ENCODE measurements at places on chromosomes 5 and 9. TPM values are rescaled to one million over a fixed set of nuclear protein-coding genes. Genes with fewer than 3 reads are reported as not detected.

- no peak for DNase-seq
Observed at GRCh38 chr5:56352808-56353590, 119.9 kb upstream of the ANKRD55 start.

DNA sequence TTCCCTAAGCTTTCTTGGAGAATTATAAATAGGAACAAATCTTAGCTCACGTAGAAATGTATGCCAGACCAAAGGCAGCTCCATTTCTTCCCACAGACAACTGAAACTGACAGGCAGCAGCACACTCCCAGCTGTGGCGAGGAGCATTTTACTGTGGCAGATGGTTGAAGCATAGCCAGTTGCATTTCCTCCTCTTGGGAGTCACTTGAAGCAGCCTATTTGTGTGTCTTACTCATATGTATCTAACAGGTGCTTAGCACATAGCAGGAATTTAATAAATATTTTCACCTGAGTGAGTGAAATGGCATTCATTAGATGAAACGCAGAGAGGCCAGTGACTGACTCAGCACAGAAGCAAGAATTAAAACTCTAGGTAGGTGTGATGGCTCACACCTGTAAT, 12.3 kb upstream of the MTMR12 start:
- peak; percentile 57 for DNase-seq

DNA sequence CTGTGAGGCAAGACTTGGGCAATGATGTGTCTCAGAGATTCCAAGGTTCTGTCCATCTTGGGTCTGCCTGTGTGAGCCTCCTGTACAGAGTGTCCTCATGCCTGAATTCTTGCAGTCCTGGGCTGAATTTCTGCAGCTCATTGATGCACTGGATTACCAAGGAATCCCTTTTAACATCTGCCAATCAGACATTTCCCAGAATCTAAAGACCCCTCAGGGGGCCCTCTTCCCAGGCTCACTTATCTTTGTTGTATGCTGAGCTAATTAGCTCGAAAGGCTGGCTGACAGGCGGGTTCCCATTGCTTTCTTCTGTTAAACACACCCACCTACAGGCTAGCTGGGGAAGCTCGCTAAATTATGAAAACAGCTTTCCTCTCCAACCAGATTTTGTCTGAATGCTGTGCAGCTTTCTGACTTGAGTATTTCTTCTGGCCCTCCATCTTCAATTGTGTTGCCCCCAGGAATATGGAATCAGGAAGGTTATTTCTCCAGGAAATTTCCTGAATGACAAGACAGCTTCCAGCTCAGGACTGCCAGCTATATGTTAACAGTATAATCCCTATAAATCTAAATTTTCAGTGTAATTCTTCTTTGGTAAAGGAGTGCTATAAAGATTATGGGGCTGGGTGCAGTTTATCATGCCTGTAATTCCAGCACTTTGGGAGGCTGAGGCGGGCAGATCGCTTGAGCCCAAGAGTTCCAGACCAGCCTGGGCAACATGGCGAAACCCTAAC, at the start of gene LIX1:
Gene LIX1, minus strand, starts transcription at position 91 of the 734 bp plus-strand sequence. Its CDS starts 35 bp downstream, at position 56.
- DNase-seq, result peak; percentile 49

- DNase-seq, result no peak
Observed at GRCh38 chr5:33332804-33333203, 108.0 kb upstream of the TARS1 start.

DNA sequence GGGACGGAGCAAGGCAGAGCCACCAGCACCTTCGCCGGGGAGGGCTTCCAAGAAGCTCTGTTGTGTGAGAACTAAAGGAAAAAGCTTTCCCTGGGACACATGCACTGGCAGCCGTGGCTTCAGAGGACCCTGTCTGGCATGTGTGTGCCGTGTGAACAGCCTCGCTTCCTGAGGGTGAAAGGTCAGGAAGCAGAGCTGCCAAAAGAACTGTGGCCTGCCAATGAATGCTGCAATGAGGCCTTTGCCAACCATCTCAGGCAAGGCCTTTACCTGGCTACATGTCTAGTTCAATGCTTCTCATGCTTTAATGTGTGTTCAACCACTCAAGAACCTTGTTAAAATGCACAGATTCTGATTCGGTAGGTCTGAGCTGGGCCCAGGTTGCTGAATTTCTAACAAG, 53.5 kb downstream of the NIPSNAP3B start:
- DNase-seq, result no peak

DNA sequence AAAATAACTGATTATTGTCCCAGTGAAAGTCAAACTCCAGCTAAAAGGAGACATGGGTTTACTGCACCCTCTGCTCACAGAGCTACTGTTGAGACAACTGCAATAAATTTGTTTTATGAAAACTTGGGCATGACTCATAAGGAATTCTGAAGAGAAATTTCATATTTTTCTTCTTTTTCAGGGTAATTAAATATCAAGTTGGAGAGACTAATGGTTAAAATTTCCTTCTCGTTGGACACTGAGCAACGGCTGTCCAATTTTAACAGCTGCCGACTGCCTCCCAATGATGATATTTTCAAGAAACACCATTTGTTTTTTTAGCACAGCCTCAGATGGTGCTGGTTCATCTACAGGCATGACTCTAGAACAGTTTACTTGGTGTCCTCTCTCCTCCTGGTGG, 259.2 kb upstream of the RGMB start:
- DNase-seq, result peak; percentile 36

- DNase-seq, result no peak
Observed at GRCh38 chr9:2236850-2237249, 221.7 kb downstream of the SMARCA2 start.

DNA sequence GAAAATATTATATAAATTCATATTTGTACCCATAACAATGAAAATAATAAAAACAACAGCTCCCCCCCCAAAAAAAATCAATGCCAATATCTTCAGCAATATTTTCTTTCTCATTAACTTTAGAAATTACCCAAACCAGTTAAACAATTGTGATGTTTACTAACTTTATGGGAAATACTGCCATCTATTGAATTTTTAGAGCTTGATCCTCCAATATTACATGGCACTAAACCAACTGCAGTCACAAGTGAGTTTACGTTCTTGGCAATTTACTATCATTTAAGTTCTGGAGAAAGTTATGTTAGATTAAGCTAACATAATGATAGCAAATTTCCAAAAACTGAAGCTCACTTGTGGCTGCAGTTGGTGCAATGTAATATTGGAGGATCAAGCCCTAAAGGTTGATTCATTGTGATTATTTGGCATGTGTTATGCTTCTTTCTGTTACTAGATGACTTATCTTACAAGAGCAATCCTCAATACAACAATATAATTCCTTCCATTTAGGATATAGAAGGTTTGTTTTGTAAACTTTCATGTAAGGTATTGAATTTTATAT, 379.5 kb downstream of the CDH18 start:
- peak; percentile 9 for DNase-seq

DNA sequence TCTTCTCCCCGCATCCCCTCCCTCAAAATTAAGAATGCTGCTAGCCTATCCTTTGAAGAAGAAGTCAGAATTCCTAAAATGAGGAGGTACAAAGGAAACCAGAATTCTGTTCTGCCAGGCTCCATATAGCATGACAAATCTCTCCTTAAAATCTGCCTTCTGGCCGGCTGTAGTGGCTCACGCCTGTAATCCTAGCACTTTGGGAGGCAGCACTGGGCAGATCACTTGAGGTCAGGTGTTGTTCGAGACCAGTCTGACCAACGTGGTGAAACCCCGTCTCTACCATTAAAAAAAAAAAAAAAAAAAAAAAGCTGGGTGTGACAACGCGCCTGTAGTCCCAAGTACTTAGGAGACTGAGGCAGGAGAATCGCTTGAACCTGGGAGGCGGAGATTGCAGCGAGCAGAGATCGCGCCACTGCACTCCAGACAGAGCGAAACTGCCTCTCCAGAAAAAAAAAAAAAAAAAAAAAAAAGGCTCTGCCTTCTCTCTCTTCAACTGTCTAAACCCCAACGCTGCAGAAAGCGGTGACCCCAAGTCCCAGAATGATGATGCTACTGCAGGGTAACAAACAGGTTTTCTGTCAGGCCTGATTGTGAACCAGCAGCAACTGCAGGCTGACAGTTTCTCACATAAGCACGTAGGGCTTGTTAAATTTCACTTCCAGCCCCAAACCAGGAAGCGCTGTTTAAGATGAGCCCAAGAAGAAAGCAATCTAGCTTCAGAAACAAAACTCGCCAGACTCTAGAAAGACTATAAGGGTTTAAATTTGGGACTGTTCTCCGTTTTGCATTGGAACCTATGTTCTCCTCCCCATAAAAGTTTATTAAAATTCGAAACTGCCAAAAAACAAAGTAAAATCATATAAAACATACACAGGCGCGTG, 963 bp upstream of the CAST start:
- peak; percentile 80 for DNase-seq

- DNase-seq, result no peak
Observed at GRCh38 chr5:39652036-39652435, 227.3 kb upstream of the DAB2 start.

DNA sequence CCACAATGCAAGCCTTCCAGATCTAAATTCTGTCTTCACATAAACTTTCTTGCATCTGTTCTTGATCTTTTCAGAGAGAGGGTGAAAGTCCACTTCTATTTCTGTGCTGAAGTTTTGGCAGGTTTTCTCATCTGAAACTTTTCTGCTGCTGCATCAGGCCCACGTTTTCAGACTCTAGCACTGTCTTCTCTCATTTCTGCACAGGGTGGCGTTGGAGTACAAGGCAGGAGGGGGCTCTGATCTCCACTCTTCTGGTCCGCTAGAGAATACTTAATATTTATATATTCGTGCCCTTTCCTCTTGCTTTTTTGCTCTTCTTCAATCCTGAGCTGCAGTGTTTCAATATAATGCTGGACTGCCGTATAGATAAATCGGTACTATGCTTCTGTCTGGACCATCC, 204.0 kb upstream of the PRDM9 start:
- DNase-seq, result no peak

Gene LARP1
- total RNA-seq, result 115 TPM

Gene ASPN
- total RNA-seq, result 1.2 TPM

Gene CATSPER3
- total RNA-seq, result 0.36 TPM

Gene F12
- not detected for total RNA-seq

Gene PCDHB12
- 0.59 TPM for total RNA-seq

Gene CAMK4
- 0.72 TPM for total RNA-seq

Gene TAF7
- total RNA-seq, result 44.2 TPM

Gene PHF24
- total RNA-seq, result not detected

Gene FBXL7
- total RNA-seq, result 14.4 TPM
